Neural crest cell (in vitro differentiated cells): ENCODE measurements at places on chromosomes 3 and 15.

GRCh38 chr3:186825872-186826409 is 16.6 kb upstream of the ADIPOQ start:
- DNase-seq: no peak

GRCh38 chr15:71572452-71573053 is 237.8 kb upstream of the NR2E3 start:
- no peak for DNase-seq

DNA sequence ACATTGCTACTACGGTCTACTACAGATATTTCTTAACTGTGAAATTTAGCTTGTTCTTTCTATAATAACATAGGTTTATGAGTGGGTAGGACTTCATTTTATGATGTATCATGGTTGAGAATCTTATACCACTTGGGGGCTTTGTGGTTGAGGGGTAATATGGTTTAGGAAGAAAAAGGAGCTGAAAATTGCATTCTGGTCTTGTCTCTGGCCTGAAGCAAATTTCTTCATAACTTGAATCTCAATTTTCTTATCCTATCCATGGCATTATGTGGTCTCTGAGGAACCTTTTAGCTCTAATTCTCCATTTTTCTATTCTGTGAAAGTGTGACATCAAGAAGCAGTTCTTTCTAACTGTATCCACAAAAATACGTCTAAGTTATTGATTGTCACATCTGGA is 341.0 kb downstream of the SOX2 start:
- no peak for DNase-seq

DNA sequence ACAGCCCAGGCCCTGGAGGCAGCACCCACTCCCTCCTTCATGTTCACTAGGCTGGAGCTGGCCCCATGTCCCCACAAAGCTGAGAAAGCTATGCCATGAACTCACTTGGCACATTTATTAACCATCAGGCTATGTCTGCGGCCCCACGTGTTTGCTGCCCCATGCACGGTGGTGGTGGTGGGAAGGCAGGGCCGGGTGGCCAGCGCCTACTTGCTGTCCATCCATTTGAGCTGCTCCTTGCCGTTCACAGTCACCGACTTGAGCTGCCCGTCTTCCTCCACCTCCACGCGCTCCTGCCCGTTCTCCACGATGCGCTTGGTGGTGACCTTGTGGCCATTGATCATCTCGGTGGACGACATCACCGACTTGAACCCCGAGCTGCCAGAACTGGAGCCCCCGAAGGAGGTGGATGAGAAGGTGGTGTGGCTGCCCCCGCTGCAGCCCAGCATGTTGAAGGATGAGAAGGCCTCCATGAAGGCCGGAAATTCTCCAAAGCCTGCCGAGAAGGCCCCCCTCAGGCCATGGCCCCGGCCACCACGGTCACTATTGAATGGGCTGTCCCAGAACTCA is 4.3 kb downstream of the DNAJB8 start:
- no peak for DNase-seq

- DNase-seq: no peak
Measured at GRCh38 chr3:46110701-46111493, 83.6 kb upstream of the XCR1 start.
